Body of pancreas (tissue), 4 donors: ENCODE measurements at places on chromosomes 6 and 20. TPM values are rescaled to one million over a fixed set of nuclear protein-coding genes. Genes with fewer than 3 reads are reported as not detected.

DNA sequence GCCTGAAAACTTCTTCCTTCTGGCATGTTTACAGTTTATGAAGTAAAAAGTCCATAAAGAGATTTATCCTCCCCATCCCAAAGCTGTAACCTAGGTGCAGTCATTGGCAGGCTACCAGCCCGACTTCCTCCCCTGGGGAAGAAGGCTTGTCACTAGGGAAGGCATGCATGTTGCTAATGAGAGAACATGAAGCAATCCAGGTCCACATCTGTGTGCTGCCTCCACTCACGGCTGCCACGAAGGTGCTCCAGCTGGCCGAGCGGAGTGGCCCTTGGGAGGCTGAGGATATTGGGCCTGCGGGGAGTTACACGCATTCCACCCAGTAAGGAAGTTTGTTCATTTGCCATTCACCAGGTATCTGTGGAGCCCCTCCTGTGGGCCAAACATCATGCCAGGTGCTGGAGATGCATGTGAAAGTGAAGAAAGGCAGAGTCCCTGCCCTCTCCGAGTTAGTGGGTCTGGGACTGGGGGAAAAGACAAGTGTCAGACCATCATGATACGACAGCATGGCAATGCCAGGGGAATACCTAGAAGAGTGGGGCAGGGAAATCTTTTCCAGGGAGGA, 257.0 kb downstream of the NRN1 start:
- DNase-seq, result no peak
- H3K36me3 ChIP-seq, result no peaks in the 10 kb centered on the region
- H3K27ac ChIP-seq, result no peak overlapping the region
- no peaks in the 10 kb centered on the region for H3K27me3 ChIP-seq
- no peak overlapping the region for H3K4me3 ChIP-seq

GRCh38 chr6:151058021-151058733, 181.6 kb upstream of the AKAP12 start:
- DNase-seq, result no peak
- H3K36me3 ChIP-seq, result no peaks in the 10 kb centered on the region
- H3K4me3 ChIP-seq, result no peak overlapping the region
- H3K4me1 ChIP-seq, result peaks cover 3% of the 10 kb centered on the region

DNA sequence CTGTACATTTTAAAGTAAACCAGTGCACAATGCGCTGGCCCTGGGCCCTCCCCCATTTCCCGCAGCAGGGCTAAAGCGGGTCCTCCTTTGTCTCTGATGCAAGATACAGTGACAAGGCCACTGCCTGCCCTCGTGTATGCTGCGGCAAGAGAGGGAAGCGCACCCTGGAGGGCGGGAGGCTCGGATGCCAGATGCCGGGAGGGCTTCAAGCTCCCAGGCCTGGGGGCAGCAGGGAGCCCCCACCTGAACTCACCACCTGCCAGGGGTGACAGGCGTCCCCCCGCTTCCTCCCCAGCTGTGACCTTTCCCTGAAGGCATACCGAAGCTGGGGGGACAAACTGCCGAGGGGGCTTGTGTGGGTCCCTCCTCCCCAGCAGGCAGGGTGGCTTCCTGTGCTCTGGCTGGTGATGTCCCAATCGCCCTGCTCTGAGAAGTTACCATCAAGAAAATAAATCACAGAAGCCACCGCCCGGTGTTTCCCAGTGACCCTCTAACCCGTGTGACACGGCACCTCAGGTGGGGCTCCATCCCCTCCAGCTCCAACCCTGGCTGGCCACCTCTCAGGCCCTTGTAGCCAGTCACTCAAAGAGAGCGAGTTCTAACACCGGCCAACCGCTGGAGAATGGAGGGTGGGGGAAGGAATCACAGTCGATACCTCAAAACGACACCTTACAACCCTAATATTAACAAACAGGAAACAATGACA, 203.3 kb downstream of the PREX1 start:
- no peaks in the 10 kb centered on the region for H3K36me3 ChIP-seq
- H3K27me3 ChIP-seq, result no peaks in the 10 kb centered on the region
- no peak overlapping the region for H3K4me3 ChIP-seq
- H3K27ac ChIP-seq, result no peak overlapping the region
- H3K4me1 ChIP-seq, result peaks cover 12% of the 10 kb centered on the region

- no peaks in the 10 kb centered on the region for H3K27me3 ChIP-seq
- H3K4me1 ChIP-seq, result no peaks in the 10 kb centered on the region
- DNase-seq, result no peak
- no peaks in the 10 kb centered on the region for H3K36me3 ChIP-seq
Measured at GRCh38 chr6:46689657-46690056, 2.0 kb downstream of the TDRD6 start.

- no peak overlapping the region for H3K4me3 ChIP-seq
- no peaks in the 10 kb centered on the region for H3K27me3 ChIP-seq
- no peaks in the 10 kb centered on the region for H3K36me3 ChIP-seq
- peaks cover 10% of the 10 kb centered on the region for H3K4me1 ChIP-seq
- no peak overlapping the region for H3K27ac ChIP-seq
Measured at GRCh38 chr6:34524971-34525370, 31.2 kb downstream of the SPDEF start.

- H3K4me1 ChIP-seq, result peaks cover 12% of the 10 kb centered on the region
- DNase-seq, result no peak
- no peaks in the 10 kb centered on the region for H3K27me3 ChIP-seq
- no peak overlapping the region for H3K4me3 ChIP-seq
- no peaks in the 10 kb centered on the region for H3K36me3 ChIP-seq
- no peak overlapping the region for H3K27ac ChIP-seq
Measured at GRCh38 chr6:118876814-118877213, 17.1 kb upstream of the ASF1A start.

DNA sequence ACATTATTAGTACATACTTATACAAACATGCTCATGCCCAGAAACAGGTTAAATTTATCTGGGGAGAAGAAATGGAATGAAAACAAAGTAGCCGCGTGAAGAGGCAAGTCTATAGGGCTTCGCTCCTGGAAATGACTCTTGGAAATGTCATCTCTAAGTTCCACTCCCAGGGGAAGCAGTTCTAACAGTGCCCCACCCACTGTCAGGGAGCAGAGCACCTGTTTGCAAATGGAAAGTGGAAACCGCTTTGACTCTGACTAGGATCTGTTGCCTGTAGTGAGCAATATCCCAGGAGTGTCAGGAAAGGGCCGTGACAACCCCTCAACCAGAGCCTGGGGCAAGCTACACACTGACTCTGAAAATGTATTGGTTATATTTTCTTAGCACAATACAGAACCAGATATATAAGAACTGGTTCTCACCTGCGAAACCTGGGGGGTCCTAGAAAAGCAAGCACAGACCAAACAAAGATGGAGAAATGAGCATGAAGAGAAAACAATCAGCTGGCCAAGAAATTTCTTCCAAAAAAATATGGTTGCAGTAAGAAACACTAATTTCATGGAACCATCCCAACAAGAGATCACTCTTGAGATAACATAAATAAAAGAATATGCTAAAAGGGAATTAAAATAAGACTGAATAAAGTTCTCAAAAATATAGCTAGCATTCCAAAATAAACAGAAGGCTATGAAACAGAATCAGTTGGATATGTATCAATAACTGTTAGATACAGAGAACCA, 47.5 kb upstream of the CRISP1 start:
- DNase-seq, result no peak
- H3K4me1 ChIP-seq, result no peaks in the 10 kb centered on the region
- no peaks in the 10 kb centered on the region for H3K36me3 ChIP-seq
- H3K27ac ChIP-seq, result no peak overlapping the region
- H3K4me3 ChIP-seq, result no peak overlapping the region
- H3K27me3 ChIP-seq, result no peaks in the 10 kb centered on the region

DNA sequence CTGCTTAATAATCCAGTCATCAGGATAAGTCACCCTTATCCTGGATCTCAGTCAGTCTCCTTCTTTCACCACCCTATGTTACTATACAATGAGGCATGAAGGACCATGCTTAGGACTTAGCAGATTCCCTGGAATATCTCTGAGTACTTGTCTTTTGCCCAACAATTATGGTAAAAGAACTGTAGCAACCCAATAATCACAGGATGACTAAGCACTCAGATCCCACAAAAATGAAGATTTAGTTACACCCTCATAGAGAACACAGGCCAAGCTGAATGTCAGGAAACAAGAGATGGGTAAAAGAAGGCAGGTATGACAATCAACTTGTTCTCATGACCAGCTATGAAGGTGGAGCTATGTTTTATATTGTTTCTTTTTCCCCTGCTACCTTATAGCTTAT, 91.4 kb downstream of the EDN1 start:
- DNase-seq, result no peak
- H3K36me3 ChIP-seq, result no peaks in the 10 kb centered on the region
- no peak overlapping the region for H3K27ac ChIP-seq
- no peaks in the 10 kb centered on the region for H3K27me3 ChIP-seq
- H3K4me3 ChIP-seq, result no peak overlapping the region

GRCh38 chr6:11413117-11413687, 124.3 kb upstream of the TMEM170B start:
- H3K4me1 ChIP-seq, result no peaks in the 10 kb centered on the region
- H3K4me3 ChIP-seq, result no peak overlapping the region
- H3K36me3 ChIP-seq, result no peaks in the 10 kb centered on the region

DNA sequence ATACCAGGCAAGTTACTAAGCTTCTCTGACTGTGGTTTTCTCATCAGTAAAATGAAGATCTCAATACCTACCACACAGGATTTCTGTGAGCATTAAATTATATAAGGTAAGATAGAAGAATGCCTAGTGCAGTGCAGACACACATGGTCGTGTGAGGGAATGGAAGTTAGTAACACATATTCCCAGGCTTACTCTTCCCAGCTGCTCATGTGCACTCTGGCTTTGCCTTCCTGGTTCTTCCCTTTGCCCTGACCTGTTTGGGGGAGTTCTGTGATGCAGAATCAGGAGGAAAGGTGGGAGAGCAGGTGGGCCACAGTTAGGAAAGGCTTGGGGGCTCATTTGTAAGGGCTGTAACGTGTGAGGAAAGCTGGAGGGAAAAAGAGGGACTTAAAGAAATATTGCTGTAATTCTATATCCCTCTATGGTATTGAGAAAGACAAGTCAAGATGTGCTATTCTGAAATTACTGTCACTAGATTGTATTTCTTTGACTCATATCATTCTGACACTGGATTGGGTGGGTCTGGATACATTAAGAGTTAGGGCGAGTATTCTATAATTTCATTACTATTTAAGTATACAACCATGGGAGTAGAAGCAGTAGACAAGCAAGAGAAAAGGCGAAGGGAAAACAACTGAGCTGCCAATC, 47.7 kb downstream of the FYN start:
- no peaks in the 10 kb centered on the region for H3K36me3 ChIP-seq
- H3K4me1 ChIP-seq, result no peaks in the 10 kb centered on the region
- no peaks in the 10 kb centered on the region for H3K27me3 ChIP-seq
- no peak overlapping the region for H3K4me3 ChIP-seq
- no peak overlapping the region for H3K27ac ChIP-seq
- no peak for DNase-seq

DNA sequence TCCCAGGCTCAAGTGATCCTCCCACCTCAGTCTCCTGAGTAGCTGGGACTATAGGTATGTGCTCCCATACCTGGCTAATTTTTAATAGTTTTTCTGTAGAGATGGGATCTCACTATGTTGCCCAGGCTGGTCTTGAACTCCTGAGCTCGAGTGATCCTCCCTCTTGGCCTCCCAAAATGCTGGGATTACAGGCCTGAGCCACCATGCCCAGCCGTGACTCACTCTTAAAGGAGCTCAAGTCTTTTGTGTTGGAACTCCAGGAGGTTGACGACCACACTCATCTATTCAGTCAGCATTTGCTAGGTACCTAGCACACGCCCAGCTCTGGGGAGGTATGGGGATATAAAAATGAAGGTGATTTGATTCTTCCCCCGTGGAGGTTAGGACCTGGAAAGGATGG, 62.8 kb downstream of the UTRN start:
- no peak overlapping the region for H3K4me3 ChIP-seq
- H3K4me1 ChIP-seq, result peaks cover 70% of the 10 kb centered on the region
- H3K27ac ChIP-seq, result no peak overlapping the region
- H3K27me3 ChIP-seq, result no peaks in the 10 kb centered on the region
- H3K36me3 ChIP-seq, result no peaks in the 10 kb centered on the region

C6orf163 gene
- total RNA-seq, result 4.9 TPM

- no peaks in the 10 kb centered on the region for H3K27me3 ChIP-seq
- H3K4me3 ChIP-seq, result no peak overlapping the region
- no peaks in the 10 kb centered on the region for H3K4me1 ChIP-seq
- H3K27ac ChIP-seq, result no peak overlapping the region
Measured at GRCh38 chr6:157134402-157135047, 188.8 kb downstream of the TMEM242 start.

ZNF133 gene
- total RNA-seq, result 10.9 TPM

MACROD2 gene
- 8.3 TPM for total RNA-seq

GRCh38 chr6:10381133-10381829, 33.6 kb downstream of the TFAP2A start:
- H3K27me3 ChIP-seq, result no peaks in the 10 kb centered on the region
- H3K36me3 ChIP-seq, result no peaks in the 10 kb centered on the region
- DNase-seq, result peak; percentile 12

DNA sequence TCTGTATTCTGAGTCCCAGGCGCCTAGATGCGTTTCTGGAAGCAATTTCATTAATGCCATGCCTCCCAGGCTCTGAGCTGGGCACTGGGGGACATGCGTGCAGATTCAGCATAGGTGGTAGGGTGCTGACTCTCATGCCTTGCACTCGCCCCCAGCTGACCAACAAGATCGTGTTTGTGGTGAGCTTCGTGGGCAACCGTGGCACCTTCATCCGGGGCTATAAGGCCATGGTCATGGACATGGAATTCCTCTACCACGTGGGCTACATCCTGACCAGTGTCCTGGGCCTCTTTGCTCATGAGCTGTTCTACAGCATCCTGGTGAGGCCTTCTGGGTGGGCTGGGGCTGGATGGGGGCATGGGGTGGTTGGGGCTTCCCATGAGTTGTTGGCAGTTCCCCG, 21.6 kb downstream of the UQCC2 start:
- H3K27ac ChIP-seq, result no peak overlapping the region
- H3K36me3 ChIP-seq, result peaks cover 10% of the 10 kb centered on the region
- no peaks in the 10 kb centered on the region for H3K27me3 ChIP-seq
- DNase-seq, result no peak

DNA sequence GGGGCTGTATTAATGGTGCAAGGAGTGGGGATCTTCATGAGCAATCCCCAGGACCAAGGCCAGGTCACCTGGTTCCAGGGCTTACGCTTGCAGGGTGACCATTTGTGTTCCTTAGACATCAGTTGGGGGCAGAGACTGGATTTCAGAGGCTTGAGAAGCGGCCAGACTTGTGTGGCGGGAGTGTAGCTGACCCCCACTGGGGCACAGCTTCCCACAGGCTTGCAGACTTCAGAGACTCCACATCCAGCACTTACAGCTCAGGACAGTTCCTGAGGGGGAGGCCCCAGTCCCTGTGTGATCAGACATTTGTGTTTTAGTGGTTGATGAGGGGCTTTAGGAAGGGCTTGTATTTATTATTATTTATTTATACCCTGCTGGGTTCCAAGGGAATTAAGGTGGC, 15.3 kb downstream of the TJAP1 start:
- H3K4me1 ChIP-seq, result peaks cover 12% of the 10 kb centered on the region
- no peaks in the 10 kb centered on the region for H3K27me3 ChIP-seq
- DNase-seq, result no peak
- no peak overlapping the region for H3K27ac ChIP-seq

GRCh38 chr20:22460231-22460630, 124.1 kb downstream of the FOXA2 start:
- no peaks in the 10 kb centered on the region for H3K36me3 ChIP-seq
- DNase-seq, result no peak
- H3K4me1 ChIP-seq, result peaks cover 9% of the 10 kb centered on the region

- no peak overlapping the region for H3K27ac ChIP-seq
- peak; percentile 74 for DNase-seq
- peaks cover 34% of the 10 kb centered on the region for H3K4me1 ChIP-seq
- H3K27me3 ChIP-seq, result no peaks in the 10 kb centered on the region
Measured at GRCh38 chr6:25223490-25223991, 55.6 kb upstream of the CARMIL1 start.
